ENCODE measurements at places on chromosomes 2 and 18.

DNA sequence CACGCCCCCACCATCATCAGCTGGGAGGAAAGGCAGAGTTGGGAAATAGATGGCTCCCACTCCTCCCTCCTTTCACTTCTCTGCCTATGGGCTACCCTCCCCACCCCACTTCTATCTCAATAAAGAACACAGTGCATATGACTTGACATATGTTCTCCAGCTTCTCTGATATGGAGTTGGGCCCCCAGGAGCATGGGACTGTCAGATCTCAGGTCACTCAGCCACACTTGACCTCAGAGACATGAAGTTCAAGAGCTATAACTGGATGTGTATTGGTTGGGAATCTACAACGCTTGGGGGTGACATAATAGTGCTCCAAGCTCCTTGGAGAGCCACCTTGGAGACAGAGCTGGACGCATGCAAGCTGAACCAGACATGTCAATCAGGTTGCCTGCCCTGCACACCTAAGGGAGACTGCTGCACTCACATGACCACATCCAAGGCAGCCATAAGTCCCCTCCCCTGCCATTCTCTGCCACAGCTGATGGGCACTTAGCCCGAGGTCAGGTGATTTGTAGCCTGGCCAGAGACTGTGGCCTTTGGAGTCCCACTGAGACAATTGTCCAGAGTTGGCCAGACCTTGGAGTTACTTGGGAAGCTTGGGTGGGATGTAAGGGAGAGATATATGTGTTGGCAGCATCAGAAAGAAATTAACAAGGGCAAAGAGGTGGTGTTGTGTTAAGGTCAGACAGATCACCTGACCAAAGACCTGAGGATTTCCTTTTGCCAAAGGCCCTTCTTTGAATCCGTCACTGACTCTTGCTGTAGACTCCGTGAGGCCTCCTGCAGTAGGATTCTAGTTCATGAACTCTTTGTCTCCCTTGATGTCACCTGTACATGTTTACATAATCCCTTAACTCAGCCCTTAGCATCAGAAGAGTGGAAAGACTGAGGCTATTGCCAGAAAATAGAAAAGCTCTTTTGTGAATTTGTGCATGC lies 3.7 kb downstream of the INHA start:
- DNase-seq: no peak

- no peak for DNase-seq
Observed at GRCh38 chr2:150656002-150656401, 168.5 kb upstream of the RND3 start.

DNA sequence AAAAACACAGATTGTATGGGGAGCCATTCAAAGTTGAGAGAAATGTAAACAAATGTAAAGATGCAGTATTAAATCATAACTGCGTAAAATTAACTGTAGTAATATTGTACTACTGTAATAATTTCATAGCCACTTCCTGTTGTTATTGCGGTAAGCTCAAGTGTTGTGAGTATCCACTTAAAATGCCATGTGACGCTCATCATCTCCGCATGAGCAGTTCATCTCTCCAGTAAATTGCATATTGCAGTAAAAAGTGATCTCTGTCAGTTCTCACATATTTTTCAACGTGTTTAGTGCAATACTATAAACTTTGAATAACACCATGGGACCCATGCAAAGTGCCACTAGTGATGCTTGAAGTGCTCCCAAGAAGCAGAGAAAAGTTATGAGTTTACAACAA lies 41.8 kb upstream of the SP3 start:
- no peak for DNase-seq

GRCh38 chr2:171141320-171141719 lies 19.4 kb downstream of the TLK1 start:
- DNase-seq: no peak

DNA sequence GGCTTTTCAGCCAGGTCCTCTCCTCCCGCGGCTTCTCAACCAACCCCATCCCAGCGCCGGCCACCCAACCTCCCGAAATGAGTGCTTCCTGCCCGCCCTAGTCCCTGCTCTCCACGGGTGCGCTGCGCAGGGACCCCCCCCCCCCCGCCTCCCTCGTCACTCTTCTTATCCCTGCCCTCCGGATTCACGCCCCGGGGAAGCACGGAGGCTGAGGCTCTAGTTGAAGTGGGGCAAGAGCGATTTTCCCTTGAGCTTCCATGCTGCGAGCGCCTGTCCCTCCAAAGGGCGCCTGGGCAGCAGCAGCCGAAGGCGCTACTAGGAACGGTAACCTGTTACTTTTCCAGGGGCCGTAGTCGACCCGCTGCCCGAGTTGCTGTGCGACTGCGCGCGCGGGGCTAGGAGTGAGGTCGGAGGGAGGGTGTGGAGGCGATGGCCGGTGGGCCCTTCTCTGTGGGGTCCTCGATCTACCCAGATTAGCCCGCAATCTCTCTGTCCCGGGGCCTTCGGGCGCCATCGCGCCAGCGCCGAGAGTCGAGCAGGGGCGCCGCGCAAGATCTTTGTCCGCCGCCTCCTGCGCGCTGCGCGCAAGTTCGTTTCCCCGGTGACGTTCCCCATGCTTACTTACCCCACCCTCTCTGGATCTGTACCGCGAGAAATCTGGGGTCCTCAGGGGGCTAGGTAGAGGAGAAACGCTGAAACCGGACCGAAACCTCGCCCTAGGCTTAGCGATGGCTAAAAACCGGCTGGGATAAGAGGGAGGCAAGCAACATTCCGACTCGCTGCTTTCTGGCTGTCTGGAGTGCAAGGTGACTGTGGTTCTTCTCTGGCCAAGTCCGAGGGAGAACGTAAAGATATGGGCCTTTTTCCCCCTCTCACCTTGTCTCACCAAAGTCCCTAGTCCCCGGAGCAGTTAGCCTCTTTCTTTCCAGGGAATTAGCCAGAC lies 677 bp downstream of the GAD1 start:
- peak; percentile 21 for DNase-seq

DNA sequence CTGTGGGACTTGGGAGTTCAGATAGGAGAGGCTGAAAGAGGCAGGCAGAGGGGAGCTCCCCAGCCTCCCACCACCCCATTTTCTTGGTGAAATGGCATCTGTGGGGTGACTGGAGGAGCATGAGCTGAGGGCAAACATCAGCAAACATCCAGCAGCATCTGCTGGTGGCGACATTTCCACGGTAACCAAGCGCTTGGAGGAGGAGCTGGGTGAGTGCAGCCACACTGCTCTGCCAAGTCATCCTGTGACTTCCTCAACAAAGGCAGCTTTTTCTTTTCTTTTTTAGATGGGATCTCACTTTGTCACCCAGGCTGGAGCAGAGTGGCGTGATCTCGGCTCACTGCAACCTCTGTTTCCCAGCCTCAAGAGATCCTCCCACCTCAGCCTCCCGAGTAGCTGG lies 5.6 kb downstream of the TXNL4A start:
- DNase-seq: no peak

DNA sequence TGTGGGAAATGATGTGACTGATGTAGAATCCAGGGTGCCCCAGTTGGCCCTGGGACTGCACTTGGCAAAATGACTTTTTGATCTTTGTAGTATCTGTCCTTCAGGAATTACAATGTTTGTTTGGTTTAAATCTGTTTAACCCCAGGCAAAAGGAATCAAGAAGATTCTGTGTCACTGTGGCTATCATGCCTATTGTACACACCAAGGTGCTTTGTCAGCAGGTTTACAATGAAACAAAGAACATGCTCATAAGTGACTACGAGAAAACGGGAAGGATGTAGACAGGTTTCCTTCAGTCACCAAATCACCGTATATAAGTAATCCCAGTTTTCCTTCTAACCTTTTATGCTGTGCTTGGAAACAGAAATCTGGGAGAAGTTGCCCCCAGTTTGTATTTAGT lies 109.5 kb downstream of the RTN4 start:
- DNase-seq: no peak

GRCh38 chr2:27647289-27647688 lies 16.1 kb downstream of the SUPT7L start:
- DNase-seq: no peak

DNA sequence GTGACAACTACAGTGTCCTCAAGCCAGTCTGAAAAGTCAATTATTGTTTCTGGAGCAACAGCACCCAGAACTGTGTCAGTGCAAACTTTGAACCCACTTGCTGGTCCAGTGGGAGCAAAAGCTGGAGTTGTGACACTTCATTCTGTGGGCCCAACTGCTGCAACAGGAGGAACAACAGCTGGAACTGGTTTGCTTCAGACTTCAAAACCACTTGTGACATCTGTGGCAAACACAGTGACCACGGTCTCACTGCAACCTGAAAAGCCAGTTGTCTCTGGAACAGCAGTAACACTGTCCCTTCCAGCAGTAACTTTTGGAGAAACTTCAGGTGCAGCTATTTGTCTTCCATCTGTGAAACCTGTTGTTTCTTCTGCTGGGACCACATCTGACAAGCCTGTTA lies 59.8 kb downstream of the TAF4B start:
- DNase-seq: peak; percentile 4

DNA sequence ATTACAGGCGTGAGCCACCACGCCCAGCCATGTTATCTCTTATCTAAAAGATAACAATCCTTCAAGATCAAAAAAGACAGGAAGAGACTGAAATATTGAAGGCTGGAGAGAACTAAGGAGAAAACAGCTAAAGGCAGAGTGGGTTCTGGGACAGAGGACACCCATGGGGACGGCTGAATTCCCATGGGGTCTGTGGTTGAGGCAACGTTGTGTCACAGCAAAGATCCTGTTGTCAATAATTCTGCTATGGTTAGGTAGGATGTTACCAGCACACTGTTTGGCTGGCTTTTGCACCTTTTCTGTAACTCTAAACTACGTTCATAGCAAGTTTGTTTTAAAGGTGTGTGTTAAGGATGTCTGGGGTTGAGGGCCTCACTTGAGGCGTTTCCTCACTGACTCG lies 137.7 kb upstream of the APCDD1 start:
- DNase-seq: no peak

DNA sequence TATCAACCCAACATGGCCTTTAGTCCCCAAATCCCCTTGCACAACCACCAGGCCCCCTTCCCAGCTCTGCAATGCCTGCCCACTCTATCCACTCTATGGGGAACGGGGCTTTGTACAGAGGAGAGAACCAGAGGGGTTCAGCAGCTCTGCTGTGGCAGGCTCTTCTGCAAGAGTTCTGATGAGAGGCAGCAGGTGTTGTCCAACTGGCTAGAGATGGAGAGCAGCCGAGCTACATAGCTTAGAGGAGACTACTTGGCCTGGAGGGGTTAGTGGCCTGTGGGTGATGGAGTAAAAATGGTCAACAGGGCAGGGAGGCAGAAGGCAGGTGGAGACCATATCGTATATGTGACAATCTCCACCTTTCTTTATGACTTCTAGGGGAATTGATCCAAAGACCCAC lies 103.0 kb downstream of the QPCT start:
- no peak for DNase-seq

DNA sequence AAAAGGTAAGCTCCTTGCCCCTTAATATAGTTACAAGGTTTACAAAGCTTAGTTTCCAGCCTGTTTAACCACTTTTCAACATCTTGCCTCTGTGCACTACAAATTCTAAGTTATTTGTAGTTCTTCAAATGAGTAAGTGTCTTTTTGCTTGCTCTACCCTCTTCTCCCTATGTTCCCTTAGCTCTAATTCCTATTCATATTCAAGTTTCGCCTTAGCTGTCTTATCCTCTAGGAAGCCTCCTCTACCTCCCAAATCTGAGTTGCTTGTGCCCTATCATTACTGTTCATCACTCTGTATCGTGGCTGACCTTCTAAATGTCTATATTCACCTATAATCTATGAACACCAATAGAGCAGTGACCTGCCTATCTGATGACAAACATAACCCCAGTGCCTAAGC lies 25.3 kb downstream of the NRXN1 start:
- DNase-seq: no peak

GRCh38 chr2:96396095-96396494 lies 60.5 kb downstream of the NCAPH start:
- no peak for DNase-seq

DNA sequence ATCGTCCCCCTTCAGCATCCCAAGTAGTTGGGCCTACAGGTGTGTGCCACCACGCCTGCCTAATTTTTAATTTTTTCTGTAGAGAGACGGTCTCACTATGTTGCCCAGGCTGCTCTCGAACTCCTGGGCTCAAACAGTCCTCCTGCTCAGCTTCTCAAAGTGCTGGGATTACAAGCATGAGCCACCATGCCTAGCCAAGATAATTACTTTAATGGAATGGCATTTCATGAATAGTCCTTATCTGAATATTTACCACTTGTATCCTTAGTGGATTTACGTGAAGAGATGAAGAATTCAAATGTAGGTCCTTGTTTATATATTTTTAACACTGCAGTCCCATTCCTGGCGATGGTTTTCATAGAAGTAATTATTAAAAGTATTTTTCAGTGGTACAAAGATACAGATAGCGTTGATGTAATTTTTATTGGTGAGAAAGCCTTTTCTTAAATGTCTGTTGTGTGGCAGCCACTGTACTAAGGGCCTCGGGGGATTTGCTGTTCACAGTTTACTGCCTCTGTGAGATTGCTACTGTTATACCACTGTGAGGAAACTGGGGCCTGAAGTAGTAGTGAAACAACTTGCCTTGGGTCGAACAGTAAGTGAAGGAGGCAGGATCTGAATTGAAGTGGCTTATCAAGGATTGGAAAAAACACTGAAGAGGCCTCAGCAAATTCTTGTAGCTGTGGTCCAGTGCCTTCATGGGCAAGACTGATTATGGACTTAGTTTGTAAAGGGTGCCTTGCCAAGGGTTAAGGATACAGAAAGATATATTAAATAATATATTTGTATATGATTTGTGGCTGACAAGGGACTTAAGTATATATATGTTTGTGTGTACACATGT lies 151.2 kb downstream of the PRPF40A start:
- DNase-seq: no peak

DNA sequence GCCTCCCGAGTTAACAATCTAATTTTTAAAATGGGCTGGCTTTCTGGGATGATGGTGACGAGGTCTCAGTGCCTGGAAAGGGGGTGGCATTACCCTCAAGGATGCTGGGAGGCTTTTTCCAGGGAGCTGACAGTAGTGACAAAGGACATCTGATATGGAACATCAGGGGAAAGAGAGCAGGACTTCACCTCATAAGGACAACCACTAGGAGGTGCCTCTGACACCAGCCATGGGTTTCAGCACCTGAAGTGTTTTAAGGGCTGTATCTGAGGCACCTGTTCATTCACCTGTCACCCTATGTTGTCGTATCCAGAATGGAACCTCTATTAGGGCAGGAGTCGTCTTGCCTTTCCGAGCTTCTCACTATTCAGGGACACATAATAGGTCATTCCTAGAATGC lies 10.8 kb downstream of the IL36B start:
- no peak for DNase-seq

DNA sequence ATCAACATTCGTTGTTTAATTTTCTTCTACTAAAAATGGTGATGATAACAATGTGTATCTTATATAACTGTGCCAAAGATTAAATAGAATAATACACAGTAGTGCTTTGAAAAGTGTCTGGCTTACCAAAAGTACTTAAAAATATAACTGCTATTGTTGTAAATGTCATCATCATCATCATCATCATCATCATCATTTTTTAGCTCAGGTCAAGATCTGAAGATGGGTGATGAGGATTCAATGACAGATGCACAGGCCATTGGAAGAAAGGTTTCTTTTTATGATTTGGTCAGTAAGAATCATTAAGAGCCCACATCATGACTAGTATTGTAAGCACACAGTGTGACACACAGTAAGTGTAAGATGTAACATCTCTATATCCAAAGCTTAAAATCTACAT lies 795.2 kb downstream of the SLC4A3 start:
- DNase-seq: no peak

- no peak for DNase-seq
Observed at GRCh38 chr2:505941-506340, 171.3 kb downstream of the TMEM18 start.
